ENCODE measurements at places on chromosomes 2 and 18. TPM values are rescaled to one million over a fixed set of nuclear protein-coding genes. Genes with fewer than 3 reads are reported as not detected.

DNA sequence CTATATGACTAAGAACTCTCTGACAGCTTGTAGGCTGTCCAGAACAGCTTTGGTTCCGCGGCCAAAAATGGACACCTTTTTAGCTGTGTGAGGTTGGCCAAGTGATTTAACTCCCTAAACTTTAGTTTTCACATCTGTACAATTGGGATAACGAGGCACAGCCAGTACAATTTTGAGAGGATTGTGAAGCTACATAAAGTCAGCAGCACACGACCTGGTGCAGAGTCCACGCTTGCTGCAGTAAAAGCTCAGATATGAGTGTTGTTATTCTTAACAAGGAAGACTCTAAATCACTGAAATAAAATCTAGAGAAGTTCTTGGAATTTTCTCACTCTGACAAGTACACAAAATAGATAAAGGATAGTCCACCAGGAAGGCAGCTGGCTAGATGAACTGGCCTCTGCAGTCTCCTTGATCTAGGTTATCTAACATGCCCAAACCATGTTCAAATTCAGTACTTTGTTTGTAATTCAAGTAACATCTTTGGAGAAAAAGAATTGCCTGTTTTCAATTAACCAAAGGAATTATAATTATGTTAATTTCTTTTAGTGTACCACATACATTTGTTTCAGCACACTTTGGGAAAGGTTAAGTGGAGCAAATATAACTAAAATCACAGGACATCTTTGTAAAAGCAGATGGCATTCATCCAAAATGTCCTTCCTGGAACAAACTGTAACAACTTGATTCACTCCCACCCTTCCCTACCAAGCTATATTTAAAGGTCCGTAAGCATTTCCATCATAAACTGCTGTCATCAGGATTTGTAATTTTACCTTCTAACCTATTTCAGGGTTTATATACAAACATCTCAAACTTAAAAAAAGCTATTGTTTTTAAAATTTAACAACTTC, 201.7 kb upstream of the STK17B start:
- DNase-seq: no peak

DNA sequence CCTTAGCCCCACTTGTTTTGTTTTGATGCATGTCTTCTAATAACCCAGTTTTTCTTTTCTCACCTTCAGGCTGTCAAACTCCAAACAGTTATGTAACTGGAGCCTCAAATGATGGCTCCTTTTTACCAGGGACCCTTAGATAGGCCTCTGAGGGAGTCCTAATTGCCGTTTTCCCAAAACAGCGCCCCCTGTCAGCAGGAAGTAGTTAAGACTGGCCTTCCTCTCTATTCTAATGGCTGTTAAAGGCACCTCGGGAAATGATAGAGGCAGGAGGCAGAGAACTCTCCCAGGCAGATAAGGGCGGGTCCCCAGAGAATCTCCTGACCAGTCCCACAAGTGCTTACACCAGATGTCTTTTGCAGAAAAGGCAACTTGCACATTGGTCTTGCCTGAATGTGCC, 123.2 kb downstream of the KCNS3 start:
- no peak for DNase-seq

- no peak for DNase-seq
Observed at GRCh38 chr2:223959688-223960087, 2.4 kb downstream of the MRPL44 start.

Gene MAB21L4
- total RNA-seq: not detected

- no peak for DNase-seq
Observed at GRCh38 chr2:862731-863466, 87.8 kb upstream of the SNTG2 start.

Gene RSAD2
- total RNA-seq: 2.4 TPM

GRCh38 chr2:240663546-240664190, 19.0 kb downstream of the AQP12B start:
- no peak for DNase-seq

Gene GIGYF2
- 59.9 TPM for total RNA-seq

- no peak for DNase-seq
Observed at GRCh38 chr18:421247-422155, 79.0 kb downstream of the COLEC12 start.

DNA sequence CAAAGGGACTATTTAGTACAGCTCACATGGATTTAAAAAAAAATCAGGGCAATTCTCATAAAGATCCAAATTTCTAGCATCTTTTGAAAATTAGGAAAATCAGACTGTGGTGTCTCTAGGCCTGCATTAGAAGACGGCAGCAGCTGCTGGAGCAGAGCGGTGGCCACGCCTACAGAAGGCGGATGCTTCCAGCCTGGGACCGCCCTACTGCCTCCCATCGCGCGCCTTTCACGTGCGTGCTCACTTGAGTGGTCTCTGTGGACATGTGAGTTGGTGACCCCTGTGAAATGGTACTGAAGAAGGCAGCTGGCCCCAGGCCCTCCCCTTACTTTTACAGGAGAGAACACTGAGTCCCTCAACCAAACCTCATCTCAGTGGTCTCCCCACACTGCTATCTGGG, 15.2 kb upstream of the ZFP36L2 start:
- no peak for DNase-seq

Gene CXCR4
- total RNA-seq: 3.2 TPM

Gene BCL11A
- total RNA-seq: 27.1 TPM

- DNase-seq: no peak
Observed at GRCh38 chr2:153575171-153575853, 96.8 kb upstream of the RPRM start.

DNA sequence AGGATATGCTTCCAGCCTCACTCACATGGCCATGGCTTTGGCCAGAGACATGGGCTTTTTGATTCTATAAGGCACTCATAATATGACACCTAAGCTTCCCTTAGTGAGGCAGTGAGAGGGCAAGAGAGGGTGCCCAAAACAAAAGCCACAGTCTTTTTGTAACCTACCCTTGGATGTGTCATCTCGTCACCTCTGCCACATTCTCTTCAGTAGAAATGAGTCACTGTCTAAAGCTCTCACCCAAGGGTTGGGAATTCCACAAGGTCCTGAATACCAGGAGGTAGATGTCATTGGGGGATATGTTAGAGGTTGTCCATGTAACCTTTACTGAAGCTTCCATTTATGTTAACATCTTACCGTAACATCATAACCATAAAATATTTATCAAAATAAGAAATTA, 108.4 kb downstream of the ALMS1 start:
- DNase-seq: no peak

GRCh38 chr2:122411231-122411630, 655.8 kb downstream of the TSN start:
- DNase-seq: no peak

Gene GRB14
- total RNA-seq: 39.3 TPM

Gene B3GNT7
- total RNA-seq: 2.4 TPM

DNA sequence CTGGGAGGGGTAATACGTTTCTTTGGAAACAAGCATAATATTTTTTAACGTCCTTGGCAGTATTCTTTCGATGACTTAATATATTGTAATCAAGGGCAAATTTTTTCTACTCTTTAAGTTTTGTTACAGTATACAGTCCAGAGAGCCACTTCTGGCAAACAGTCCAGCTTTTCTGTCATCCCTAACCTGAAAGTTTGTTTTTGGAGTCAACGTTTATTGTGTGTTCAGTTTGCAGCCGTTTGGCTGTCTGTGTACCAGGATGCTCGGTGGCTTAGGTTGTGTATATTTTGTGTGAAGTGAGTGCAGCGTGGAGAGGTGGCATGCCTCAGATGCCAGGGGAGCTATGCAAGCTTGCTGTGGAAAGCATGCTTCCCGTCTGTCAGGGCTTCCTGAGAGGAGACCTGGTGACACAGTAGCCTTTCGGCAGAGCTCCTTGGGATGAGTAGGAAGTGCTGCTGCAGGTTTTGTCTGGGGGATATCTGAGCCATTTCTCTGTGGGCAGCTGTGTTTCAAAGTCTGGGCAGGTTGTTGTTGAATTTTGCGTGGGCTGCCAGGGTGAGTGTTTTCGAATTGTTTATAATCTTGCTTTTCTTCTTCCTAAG, 14.7 kb downstream of the MAP3K20 start:
- peak; percentile 30 for DNase-seq

DNA sequence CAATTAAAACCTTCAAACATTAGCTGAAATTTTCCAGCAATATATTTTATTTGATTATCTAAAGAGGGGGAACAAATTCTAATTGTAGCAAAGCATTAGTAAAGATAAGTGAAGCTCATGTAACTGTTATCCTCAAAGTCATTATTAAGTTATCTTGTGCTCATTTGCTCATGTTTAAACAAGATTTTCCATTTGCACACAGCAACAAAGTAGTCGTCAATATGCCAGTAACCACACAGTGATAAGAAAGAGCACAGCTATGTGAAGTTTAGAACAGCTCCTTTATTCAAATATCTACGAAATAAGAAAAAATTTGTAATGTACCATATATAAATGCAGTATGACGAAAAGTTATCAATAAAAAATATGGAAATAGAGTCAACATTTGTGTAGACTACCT, 159.5 kb downstream of the ERBB4 start:
- no peak for DNase-seq

- DNase-seq: no peak
Observed at GRCh38 chr2:107986278-107987217, at the start of gene SLC5A7. Gene SLC5A7 (plus strand): TSS chr2:107986524. CDS start chr2:107988156, 1,632 bp downstream.

DNA sequence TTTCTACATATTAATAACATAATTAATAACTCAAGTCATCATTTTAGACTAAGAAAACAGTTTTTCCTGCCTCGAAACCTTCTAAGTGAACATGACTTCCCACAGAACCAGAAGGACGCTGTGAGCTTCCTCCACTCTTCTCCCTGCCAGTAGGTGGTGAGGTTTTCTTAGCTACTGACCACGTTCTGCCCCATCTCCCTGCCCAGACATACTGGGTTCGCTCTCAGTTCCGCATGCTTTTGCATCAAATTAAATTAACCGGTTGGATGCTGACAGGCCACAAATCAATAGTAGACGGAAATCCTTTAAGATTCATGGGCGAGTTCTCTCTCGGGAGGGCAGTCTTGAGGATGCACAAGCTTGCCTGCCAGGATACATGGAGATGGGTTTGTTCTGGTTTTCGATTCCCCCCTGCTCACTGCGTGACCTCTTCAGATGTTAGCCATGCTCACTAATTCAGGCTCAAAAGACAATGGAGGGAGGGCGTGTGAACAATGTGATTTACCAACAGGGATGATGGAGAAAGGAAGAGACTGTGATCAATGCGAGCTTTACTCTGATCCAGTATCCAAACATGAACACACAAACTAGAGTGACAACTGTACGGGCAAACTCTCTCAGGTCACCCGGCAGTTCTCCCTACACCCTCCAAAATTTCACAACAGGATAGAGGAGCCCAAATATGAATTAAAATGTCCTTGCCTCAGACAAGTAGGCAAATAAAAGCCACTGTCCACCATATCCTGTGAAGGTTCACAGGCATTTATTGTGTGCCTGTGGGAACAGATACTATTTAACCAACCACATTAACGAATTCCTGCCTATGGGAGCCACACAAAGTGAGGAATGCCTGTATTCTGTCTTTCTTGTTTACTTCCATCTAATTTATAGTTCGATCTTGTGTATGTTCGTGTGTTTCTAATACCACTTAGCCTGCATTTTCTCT, 375.7 kb downstream of the EIPR1 start:
- DNase-seq: no peak

DNA sequence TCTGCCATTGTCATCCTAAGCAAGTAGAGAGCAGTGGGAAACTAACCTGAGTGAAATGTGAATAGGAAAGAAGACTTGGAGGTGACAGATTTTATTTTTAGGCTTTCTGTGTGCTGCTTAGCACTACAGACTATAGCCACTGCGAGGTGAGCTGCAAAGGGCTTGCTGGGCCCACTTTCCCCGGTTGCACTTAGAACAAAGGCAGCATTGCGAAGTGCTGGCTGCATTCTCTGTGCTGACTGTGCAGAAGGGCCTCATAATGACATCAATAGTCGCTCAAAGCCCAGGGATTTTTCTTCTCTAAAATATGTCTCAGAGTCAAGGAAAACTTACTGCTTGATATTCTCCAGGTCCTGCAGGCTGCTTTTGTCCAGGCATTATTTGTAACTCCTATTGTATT, 592.1 kb downstream of the TDRD15 start:
- peak; percentile 23 for DNase-seq

Gene SOX11
- 0.93 TPM for total RNA-seq

DNA sequence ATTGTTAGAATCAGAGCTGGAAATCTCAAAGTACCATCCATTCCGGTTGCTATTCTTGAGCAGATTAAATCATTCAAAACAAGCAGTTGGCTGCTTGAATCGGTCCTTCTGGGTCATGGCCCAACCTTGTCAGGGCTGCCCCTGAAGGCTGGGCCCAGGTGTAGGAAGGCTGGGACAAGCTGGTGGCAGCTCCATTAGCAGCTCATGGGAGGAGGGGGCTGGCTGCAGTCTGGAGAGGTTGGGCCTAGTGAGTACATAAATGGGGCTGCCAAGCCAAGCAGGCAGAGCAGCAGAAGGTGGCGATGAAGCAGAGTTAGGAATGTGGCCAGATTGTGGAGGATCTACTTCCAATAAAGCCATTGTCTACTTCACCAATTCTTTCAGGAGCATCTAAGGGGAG, 81.4 kb downstream of the ADCYAP1 start:
- no peak for DNase-seq

GRCh38 chr2:180790891-180791290, 189.5 kb upstream of the UBE2E3 start:
- no peak for DNase-seq

- DNase-seq: no peak
Observed at GRCh38 chr2:172275239-172275638, 152.1 kb upstream of the ITGA6 start.

GRCh38 chr2:74186038-74186437, 7.4 kb upstream of the MOB1A start:
- no peak for DNase-seq

DNA sequence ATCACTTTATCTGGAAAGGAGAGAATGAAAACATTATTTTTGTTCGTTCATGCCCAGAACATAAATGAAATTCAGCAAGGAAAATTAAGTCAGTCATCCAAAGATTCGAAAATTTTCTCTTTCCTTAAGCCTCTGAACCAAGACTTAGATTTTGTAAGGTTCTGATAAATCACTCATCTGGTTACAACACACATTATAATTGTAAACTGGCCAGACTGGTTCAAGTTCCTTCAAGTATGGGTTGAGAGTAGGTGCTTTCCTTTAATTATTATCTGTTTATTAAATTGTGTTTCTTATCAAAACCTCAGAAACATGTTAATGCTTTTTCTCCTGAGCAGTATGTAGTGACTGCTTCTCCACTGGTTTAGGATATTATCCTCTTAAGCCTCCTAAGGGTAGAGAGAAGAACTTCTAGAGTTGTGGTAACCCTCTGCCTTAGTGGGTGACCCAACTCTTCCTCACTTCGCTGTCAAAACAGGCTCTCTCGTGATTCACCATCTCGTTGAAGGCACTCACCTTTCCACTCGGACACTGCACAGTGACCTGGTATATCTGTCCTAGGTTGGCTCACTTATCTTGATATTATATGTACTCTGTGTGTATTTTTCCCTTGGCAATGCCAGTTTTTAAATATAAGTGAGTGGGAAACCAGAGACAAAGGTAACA, 325.9 kb downstream of the PAX3 start:
- no peak for DNase-seq

DNA sequence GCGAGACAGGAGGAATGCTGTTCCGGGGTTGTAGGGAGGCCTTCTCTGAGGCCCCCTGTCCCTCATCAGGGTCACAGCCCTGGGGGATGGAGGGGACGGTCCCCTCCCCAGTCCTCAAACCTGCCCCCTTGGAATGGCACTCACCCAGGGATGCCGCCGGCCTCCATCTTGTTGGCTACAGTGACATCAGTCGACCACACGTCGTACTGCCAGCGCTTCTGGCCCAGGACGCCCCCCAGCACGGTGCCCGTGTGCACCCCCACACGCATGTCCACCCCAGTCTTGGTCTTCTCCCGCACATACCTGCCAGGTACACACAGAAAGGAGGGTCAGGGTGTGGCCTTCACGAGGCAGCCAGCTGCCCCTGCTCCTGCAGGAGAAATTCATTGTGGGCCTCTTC, 46.5 kb downstream of the CENPO start:
- DNase-seq: no peak

- peak; percentile 59 for DNase-seq
Observed at GRCh38 chr2:173021939-173022371, 53.7 kb upstream of the MAP3K20 start.
